ENCODE measurements at places on chromosomes 1 and 21.
A peak's percentile ranks its signal among the peaks of the same experiment; 100 is the strongest.

DNA sequence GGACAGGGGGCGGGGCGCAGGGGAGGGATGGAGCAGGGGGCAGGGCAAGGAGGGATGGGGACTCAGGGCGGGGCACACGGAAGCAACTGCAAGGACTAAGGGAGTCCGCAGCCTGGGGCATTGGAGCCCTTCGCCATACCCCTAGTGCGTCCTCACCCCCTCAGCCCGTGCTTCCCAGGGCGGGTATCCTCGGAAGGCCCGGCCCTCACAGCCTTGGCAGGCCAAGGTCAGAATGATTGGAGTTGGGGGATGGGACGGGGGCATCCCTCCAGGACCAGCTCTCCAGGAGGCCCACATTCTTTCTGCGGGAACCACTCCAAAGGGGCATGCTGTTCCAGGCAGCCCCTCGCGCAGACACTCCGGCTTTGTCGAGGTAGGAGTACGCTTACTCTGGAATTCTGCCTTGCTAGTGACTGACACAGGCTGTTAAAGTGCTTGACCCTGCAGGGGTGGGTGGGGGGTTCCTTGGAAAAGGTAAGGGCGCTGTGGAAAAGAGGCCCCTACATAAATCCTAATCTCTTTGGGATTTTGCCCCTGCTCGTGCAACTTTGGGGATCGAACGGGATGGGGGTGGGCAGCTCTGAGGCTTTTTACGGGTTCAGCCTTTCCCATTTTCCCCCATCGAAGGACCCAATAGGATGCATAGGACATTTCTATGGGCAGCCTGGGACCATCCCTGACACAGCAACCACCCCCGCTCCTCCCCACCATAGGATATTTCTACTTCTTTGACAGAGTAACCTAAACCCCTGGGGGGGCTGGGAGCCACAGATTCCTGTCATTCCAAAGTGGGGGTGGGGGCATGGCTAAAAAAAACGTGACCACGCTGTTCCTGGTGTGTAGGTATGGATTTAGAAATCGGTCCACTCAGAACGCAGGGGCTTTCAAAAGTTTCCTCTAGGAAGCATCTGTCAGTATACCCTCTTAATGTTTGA, 738 bp upstream of the TRIM11 start:
- DNase-seq, result no peak

GRCh38 chr1:64013395-64013794, 190.0 kb upstream of the UBE2U start:
- no peak for DNase-seq

DNA sequence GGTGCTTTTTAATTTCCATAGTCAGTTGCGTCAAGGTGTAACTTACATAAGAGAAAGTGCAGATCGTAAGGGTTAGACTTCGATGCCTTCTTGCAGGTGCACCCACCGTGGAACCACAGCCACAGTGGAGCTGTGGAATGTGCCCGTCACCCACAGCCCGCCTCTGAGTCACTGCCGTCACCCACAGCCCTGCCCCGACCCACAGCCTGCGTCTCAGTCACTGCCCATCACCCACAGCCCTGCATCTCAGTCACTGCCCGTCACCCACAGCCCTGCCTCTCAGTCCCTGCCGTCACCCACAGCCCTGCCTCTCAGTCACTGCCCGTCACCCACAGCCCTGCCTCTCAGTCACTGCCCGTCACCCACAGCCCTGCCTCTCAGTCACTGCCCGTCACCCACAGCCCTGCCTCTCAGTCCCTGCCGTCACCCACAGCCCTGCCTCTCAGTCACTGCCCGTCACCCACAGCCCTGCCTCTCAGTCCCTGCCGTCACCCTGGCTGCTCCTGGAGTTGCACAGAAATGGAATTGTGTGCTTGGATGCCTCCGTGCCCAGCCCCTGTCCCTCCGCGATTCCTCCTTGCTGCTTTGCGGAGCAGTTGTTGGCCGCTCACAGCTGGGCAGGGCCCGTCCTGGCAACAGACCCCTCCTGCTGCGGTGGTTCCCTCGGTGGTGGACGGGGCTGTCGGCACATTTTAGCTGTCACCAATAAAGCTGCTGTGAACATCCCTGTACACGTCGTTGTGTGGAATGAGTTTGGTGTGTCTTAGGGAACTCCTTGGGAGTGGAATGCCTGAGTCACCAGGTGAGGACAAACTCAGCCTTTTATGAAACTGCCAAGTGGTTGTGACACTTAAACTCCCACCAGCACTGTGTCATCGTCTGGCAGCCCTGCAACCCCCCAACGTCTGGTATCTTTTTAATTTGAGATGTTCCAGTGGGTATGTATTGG, 44.9 kb upstream of the COL6A2 start:
- DNase-seq, result no peak

- DNase-seq, result no peak
Measured at GRCh38 chr1:236039740-236040685, 24.9 kb downstream of the NID1 start.

GRCh38 chr21:44539991-44540666, at the start of gene KRTAP10-1:
Gene KRTAP10-1, minus strand, starts transcription at chr21:44540195. Its CDS starts 45 bp downstream, at chr21:44540150.
- DNase-seq, result no peak

DNA sequence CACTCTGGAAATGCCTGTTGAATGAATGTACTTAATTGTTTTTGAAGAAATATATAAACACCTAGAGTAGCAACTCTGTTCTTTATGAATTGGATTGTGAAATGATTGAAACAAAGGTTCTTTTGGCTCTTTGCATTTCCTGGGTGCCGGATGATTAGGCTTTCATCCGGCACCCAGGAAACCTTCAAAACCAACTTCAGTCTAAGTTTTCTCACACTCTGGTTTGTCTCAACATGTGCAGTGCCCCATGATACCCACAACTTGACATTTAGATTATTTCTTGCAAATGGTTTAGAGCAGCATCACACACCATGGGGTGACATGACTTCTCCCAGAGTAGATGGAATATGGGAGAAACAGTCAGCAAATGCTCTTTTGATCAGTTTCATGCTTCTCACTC, 354.9 kb downstream of the BARHL2 start:
- DNase-seq, result no peak

GRCh38 chr1:156903328-156904091, 10.0 kb downstream of the PEAR1 start:
- DNase-seq, result no peak

DNA sequence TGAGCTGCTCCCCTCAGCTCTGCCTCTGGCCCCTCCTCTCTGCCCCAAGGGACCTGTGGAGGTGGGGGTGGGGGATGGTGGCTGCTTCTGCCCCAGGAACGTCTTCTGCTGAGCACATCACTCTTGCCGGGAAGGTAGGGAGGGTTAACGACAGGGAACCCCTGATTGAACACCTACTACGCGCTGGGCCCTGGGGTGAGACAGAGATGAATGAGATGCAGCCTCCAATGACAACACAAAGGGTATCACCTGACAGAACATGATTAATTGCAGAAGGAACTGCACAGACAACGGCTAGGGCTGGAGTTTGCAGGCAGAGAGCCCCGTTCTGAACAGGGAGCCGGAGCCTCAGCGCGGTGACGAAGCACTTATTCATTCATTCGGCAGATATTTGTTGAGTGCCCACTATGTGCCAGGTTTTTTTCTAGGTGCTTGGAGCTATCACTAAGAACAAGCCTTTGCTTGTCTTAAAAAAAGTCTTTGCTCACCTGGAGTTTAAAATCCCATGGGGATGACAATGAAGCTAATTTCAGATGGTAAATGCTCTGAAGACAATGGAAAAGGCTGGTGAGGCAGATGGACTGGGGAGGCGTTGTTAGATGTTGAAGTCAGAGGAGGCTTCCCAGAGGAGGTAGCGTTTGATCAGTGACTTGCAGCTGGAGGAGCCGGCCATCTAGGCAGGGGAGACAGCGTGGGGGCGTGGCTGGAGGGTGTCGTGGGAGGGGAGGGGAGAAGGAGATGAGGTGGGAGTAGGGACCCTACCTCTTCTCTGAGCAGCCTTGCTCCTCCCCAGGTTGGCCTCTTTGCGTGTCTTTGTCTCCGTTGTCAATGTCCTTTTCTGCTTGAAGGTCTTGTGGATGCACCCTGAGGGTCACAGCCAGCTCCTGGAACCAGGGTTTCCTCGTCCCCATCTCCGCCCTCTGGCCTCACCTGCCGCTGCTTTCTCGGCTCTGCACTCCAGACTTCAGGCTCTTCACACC, 103.1 kb upstream of the CSF3R start:
- DNase-seq, result no peak

DNA sequence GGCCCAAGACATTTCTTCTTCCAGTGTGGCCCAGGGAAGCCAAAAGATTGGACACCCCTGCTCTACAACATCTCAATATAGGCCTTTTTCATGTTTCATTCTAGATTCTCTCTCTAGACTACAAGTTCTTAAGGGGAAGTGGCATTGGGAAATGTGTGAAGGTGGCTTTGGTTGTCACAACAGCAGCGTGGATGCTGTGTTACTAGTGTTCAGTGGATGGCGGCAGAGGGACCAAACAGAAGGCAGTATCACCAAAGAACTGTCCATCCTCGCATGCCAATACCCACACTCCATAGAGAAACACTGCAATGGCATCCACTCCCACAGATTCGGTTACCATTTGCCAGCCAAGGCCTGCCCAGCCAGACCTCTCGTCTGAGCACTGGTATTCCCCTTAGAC, 24.3 kb upstream of the IFNAR2 start:
- DNase-seq, result peak; percentile 63

- DNase-seq, result no peak
Measured at GRCh38 chr1:150010393-150011115, at the start of gene OTUD7B. Gene OTUD7B, minus strand, starts transcription at chr1:150010726. Its CDS starts 33,216 bp downstream, at chr1:149977510.

- no peak for DNase-seq
Measured at GRCh38 chr1:44650159-44650831, 24.0 kb downstream of the TMEM53 start.

GRCh38 chr1:106465666-106466065, 590.8 kb upstream of the PRMT6 start:
- no peak for DNase-seq

GRCh38 chr1:7811476-7811875, 27.4 kb downstream of the PER3 start:
- DNase-seq, result no peak

DNA sequence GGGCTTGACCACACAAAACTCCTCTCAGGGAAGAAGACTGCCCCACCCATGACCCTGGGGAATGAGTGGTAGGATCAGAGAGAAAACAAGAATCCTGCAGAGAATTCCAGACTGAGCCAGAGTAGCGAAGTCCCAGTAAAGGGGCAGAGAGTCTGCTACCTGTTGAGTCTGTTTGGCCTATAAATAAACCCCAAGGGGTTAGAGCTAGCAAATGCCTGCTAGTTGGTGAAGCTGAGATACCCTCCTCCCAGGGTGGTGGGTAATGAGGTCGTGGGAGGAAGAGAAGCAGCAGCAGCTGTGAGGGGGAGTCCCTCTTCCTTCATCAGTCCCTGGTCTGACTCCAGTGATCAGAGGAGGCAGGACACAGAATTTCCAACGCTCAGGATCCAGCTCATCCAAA, 2.5 kb downstream of the TRAF3IP3 start:
- DNase-seq, result no peak

DNA sequence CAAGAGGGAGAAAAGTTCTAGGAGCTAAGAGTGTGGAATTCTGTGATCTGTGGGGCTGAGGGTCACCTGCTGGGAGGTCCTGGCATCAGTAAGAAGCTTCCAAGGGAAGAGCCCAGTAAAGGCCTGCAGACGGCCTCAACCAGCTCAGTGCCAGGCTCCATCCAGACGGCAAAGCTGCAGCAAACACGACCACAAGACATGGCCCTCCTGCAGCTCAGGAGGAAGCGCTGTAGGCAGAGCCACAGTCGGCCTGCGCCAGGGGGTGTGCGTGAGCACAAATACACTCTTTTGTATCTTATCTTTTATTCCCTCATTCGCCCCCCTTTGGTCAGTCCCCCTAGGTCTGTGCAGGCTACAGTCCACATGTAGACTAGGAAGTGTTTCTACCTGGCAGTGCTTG, 13.4 kb downstream of the C1orf174 start:
- no peak for DNase-seq

GRCh38 chr1:116404699-116405098, 31.7 kb downstream of the ATP1A1 start:
- DNase-seq, result no peak

- DNase-seq, result no peak
Measured at GRCh38 chr1:160731990-160732389, 7.1 kb upstream of the SLAMF7 start.

DNA sequence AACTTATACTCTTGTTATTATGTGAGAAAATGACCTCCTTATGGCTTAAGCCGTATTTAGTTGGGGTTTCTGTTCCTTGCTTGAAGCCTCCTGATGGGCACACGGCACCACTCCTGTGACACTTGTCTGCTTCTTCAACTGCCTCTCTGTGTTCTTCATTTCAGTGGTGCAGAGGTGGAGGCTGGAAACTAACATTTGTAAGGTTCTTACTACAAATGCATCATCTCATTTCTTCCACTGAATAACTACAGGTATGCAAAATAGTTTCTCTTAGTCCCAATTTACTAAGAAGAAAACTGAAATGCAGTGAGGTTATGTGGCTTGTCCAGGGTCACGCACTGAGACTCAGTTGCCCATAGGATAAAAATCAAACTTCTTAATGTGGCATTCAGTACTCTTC, 23.6 kb upstream of the ZNF362 start:
- no peak for DNase-seq

Measured in GF-D8 (cell line).